ENCODE measurements at places on chromosomes 5 and 9. TPM values are rescaled to one million over a fixed set of nuclear protein-coding genes. Genes with fewer than 3 reads are reported as not detected.

DNA sequence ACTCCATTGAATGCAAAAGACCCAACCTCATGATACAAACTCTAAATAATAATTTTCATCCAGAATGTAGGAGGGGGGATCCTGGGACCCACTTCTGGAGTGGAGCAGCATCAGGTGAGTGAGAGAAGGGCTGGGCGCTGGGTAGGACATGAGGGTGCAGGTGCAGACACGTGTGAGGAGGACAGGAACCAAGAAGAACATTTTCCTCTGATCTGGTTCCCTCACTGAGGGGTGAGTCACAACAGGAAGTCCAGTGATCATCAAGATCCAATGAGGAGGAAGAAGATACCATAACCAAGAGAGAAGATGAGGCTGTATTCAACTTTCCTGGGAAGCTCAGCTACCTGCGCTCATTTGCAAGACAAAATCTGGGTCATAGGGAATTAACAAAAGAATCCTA lies 57.4 kb downstream of the SFXN1 start:
- DNase-seq: no peak

GRCh38 chr9:134126373-134126772 lies 9.5 kb upstream of the WDR5 start:
- no peak for DNase-seq

DNA sequence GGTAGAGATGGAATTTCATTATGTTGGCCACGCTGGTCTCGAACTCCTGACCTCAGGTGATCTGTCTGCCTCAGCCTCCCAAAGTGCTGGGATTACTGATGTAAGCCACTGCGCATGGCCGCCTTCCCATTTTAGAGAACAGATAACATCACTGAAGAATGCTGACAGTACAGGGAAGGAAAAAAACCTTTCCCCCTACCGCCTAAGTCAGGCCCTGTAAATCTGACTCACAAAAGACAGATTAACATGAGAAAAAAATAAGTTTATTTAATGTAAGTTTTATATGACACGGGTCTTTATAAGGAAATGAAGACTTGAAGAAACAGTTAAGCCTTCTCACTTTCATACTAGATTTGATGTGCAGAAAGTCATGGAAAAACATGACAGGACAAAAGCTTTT lies 227.2 kb upstream of the ZNF608 start:
- no peak for DNase-seq

GRCh38 chr9:99464568-99464967 lies 242.5 kb downstream of the SEC61B start:
- DNase-seq: no peak

- no peak for DNase-seq
These were observed 108.3 kb upstream of the ICE1 start for GRCh38 chr5:5314166-5314565.

- DNase-seq: no peak
These were observed 28.1 kb downstream of the TTC23L start for GRCh38 chr5:34866989-34867471.

GRCh38 chr9:130561056-130561455 lies 18.3 kb upstream of the FUBP3 start:
- DNase-seq: no peak

NPR3 gene
- 7.4 TPM for total RNA-seq

PCDHA6 gene
- 0.56 TPM for total RNA-seq

TAF11L11 gene
- not detected for total RNA-seq

Measured in suprapubic skin (tissue), 4 donors.